ENCODE measurements at places on chromosomes 3 and 15.

DNA sequence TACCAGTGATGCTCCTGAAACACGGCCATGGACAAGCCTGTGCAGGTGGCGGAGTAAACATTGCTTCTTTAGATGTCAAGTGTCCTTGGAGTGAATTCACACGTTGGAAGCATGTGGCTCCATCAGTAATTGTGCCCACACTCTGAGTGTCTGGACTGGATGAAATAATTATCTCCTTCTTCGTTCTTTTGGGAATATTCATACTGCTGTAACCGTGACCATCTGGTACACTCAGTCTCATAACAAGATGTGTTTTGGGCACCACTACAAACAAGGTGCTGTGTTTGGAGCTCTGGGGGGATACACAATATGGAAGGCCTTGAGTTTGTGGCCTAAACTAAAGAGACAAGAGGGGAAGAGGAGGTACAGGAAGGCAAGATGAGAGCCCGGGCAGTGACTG is 165.6 kb downstream of the APBA2 start:
- no peak overlapping the region for H3K4me3 ChIP-seq
- H3K36me3 ChIP-seq: no peaks in the 10 kb centered on the region
- no peak overlapping the region for H3K27ac ChIP-seq
- no peak for DNase-seq
- no peaks in the 10 kb centered on the region for H3K4me1 ChIP-seq
- peaks cover 2% of the 10 kb centered on the region for H3K27me3 ChIP-seq

GRCh38 chr3:190051641-190052040 is 69.1 kb downstream of the P3H2 start:
- no peak overlapping the region for H3K4me3 ChIP-seq
- H3K4me1 ChIP-seq: peaks cover 20% of the 10 kb centered on the region
- H3K36me3 ChIP-seq: no peaks in the 10 kb centered on the region
- DNase-seq: no peak

GRCh38 chr3:28286595-28286994 is 45.2 kb downstream of the CMC1 start:
- no peaks in the 10 kb centered on the region for H3K27me3 ChIP-seq
- no peaks in the 10 kb centered on the region for H3K4me1 ChIP-seq
- no peak overlapping the region for H3K27ac ChIP-seq
- no peaks in the 10 kb centered on the region for H3K36me3 ChIP-seq
- no peak overlapping the region for H3K4me3 ChIP-seq
- peak; percentile 47 for DNase-seq

GRCh38 chr3:197023241-197023997 is 6.2 kb downstream of the MELTF start:
- H3K27me3 ChIP-seq: no peaks in the 10 kb centered on the region
- no peak for DNase-seq
- no peak overlapping the region for H3K27ac ChIP-seq
- H3K4me3 ChIP-seq: no peak overlapping the region

DNA sequence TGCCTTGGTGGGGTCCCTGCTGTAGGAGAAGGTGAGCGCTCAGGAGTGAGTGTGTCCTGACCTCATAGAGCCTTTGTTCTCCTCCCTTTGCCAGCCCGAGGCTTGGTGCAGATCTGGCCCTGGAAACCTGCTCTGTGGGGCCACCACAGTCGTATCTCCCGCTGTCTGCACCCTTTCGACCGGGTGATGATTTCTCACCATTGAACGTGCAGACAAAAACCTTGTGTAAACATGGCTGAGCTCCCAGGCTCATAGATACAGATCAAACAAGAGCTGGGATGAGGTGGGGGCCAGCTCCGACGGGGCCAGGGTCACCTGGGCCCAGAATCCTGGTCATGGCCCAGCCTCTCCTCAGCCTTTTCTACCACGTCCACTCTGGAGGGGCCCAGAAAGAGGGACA is 34.6 kb upstream of the ESYT3 start:
- no peaks in the 10 kb centered on the region for H3K27me3 ChIP-seq
- no peak for DNase-seq
- no peak overlapping the region for H3K27ac ChIP-seq
- no peaks in the 10 kb centered on the region for H3K4me1 ChIP-seq
- H3K4me3 ChIP-seq: no peak overlapping the region

GRCh38 chr15:62389885-62390790 is 225.1 kb upstream of the C2CD4B start:
- no peaks in the 10 kb centered on the region for H3K36me3 ChIP-seq
- H3K4me1 ChIP-seq: peaks cover 5% of the 10 kb centered on the region
- peak within 1 kb of the TSS; percentile 100 for H3K4me3 ChIP-seq
- H3K27ac ChIP-seq: peak within 1 kb of the TSS; percentile 94

GRCh38 chr15:74787251-74788041 is 5.6 kb downstream of the CSK start:
- no peak overlapping the region for H3K4me3 ChIP-seq
- H3K36me3 ChIP-seq: peaks cover 3% of the 10 kb centered on the region
- peak; percentile 24 for DNase-seq

DNA sequence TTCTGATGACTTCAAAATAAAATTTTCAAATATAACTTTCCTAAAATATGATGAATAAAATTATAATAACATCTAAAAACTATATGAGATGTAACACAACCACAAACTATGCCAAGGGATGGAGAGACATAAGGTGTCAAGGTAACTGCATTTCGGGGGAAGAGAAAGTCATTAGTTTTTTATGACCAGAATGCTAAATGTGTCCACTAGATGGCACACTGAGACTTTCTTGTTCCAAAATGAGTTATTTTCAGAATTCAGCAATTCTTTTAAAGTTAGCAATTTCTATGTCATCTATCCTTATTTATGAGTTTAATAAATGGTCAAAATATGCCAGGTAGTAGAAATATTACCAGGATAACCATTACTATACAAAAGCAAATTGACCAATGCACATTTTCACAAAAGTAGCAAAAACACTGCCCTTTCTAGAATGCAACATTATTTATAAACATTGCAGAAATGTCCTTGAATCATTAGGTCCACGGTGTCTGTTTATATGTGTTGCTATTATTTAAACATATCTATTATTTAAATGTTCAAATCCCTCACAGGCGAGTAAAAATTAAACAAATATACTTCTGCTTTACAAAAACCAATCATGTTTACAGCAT is 374.2 kb downstream of the PLCL2 start:
- no peaks in the 10 kb centered on the region for H3K27me3 ChIP-seq
- no peaks in the 10 kb centered on the region for H3K36me3 ChIP-seq
- H3K4me3 ChIP-seq: no peak overlapping the region
- no peak overlapping the region for H3K27ac ChIP-seq
- peak; percentile 12 for DNase-seq

DNA sequence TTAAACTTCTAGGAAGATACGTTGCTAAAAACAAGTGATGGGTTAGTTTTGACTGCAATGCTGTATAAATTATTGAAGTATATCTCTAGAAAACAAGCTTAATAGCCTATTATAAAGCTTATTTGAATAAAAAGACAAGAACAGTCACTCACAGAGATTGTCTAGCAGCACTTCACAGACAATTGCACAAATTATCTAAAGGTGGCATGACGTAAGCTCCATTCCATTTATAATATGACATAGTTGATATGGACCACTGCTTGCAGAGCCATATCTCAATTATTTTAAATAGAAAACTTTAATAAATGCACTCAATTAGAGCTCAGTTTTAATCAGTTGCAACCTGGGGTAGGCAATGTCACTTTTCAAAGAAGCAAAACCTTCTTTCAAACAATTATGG is 319.9 kb upstream of the GBE1 start:
- H3K27ac ChIP-seq: no peak overlapping the region
- H3K4me3 ChIP-seq: no peak overlapping the region
- no peaks in the 10 kb centered on the region for H3K27me3 ChIP-seq
- H3K4me1 ChIP-seq: no peaks in the 10 kb centered on the region

- H3K36me3 ChIP-seq: peaks cover 10% of the 10 kb centered on the region
- H3K4me3 ChIP-seq: no peak overlapping the region
- H3K27me3 ChIP-seq: no peaks in the 10 kb centered on the region
- no peaks in the 10 kb centered on the region for H3K4me1 ChIP-seq
- no peak for DNase-seq
Measured at GRCh38 chr3:98809557-98809956, 46.4 kb downstream of the ST3GAL6 start.

DNA sequence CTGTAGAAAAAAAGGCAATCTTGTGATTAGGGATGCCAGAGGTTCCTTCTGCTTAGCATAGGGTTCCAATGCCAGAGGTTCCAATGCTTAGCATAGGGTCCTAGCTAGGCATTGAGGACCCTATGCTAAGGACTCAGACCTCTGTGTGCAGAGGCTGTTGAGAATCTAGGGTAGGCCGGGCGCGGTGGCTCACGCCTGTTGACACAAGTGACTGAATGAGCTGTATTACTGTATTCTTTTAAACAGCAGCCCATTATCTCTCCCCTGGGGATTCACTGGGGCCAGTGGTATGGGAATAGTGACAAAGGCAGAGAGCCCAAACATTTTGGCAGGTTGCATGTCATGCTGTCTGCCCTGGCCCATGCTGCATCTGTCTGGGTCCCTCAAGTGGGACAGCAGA is 16.2 kb downstream of the PAK6 start:
- H3K4me3 ChIP-seq: no peak overlapping the region
- DNase-seq: no peak
- H3K27me3 ChIP-seq: no peaks in the 10 kb centered on the region
- peaks cover 26% of the 10 kb centered on the region for H3K4me1 ChIP-seq
- H3K27ac ChIP-seq: no peak overlapping the region

GRCh38 chr3:104040896-104041295 is 1325.8 kb upstream of the ALCAM start:
- H3K4me3 ChIP-seq: no peak overlapping the region
- DNase-seq: no peak
- H3K27ac ChIP-seq: no peak overlapping the region

- no peaks in the 10 kb centered on the region for H3K27me3 ChIP-seq
- no peaks in the 10 kb centered on the region for H3K4me1 ChIP-seq
- H3K27ac ChIP-seq: no peak overlapping the region
- H3K4me3 ChIP-seq: no peak overlapping the region
- DNase-seq: no peak
- no peaks in the 10 kb centered on the region for H3K36me3 ChIP-seq
Measured at GRCh38 chr3:104750581-104750980, 616.1 kb upstream of the ALCAM start.

- no peaks in the 10 kb centered on the region for H3K27me3 ChIP-seq
- H3K36me3 ChIP-seq: no peaks in the 10 kb centered on the region
- no peak overlapping the region for H3K4me3 ChIP-seq
Measured at GRCh38 chr15:46723308-46723707, 994.0 kb upstream of the SEMA6D start.

- H3K4me1 ChIP-seq: no peaks in the 10 kb centered on the region
- no peak for DNase-seq
- no peaks in the 10 kb centered on the region for H3K27me3 ChIP-seq
- no peak overlapping the region for H3K27ac ChIP-seq
- H3K36me3 ChIP-seq: no peaks in the 10 kb centered on the region
Measured at GRCh38 chr3:37918627-37919026, 56.9 kb downstream of the CTDSPL start.

DNA sequence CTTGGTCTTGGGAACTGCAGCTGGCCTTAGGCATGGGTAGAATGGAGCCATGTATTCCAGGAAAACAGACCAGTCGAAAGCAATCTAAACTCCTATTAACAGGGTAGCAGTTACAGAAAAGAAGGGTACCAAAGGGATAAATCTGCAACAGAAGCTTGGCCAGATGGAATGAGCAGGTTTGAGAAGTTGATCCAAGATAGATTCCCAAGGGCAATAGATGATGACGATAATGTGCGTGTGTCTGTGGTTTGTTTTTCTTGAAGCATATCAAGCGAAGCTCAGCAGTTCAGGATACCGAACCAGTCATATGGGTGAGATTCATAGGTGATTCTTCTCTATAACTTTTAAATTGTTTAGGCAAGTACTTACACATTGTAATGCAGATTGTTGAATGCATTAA is 203.8 kb upstream of the SEMA6D start:
- no peak overlapping the region for H3K4me3 ChIP-seq
- H3K4me1 ChIP-seq: no peaks in the 10 kb centered on the region
- no peaks in the 10 kb centered on the region for H3K27me3 ChIP-seq
- no peak overlapping the region for H3K27ac ChIP-seq
- no peaks in the 10 kb centered on the region for H3K36me3 ChIP-seq
- no peak for DNase-seq

DNA sequence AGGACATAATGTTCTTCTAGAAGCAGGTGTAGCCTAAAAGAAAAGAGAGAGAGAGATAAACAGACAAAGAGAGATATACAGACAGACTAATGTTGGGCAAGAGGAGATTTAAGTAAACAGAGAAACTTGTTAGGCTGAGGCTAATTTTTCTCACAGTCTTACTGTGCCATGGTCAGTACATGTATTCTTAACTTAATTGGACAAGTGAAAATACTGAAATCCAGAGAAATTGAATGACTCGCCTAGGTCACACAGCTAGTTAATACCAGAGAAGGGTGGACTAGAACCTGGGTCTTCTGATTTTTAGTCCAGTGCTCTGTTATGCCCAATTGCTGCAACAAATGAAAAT is 6.7 kb upstream of the ZNF609 start:
- H3K36me3 ChIP-seq: no peaks in the 10 kb centered on the region
- no peak overlapping the region for H3K27ac ChIP-seq
- no peak for DNase-seq
- no peaks in the 10 kb centered on the region for H3K4me1 ChIP-seq

DNA sequence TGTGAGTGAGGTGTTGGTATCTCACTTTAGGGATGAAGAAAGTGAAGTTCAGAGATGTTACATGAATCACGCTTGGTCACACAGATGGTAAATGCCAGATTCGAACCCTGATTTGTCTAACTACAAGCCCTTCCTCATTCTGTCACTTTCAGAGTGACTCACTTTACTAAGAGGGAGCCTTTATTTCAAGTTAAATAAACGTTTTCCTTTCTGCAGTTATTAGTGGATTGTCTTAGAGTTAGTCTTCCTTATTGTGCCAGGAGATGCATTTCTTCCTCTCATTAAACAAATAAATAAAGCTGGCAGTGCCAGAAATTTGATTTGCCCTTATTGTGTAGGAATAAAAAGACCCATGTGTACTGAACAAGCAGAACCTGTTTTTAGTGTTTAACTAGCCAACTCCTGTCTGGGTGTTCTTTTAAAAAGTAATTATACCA is 162.5 kb downstream of the AKAP13 start:
- no peak for DNase-seq
- H3K4me1 ChIP-seq: peaks cover 7% of the 10 kb centered on the region
- H3K27ac ChIP-seq: no peak overlapping the region
- H3K36me3 ChIP-seq: peaks cover 3% of the 10 kb centered on the region

GRCh38 chr3:63791974-63792373 is 27.1 kb upstream of the C3orf49 start:
- no peaks in the 10 kb centered on the region for H3K4me1 ChIP-seq
- no peak for DNase-seq
- H3K27ac ChIP-seq: no peak overlapping the region
- no peaks in the 10 kb centered on the region for H3K36me3 ChIP-seq
- no peak overlapping the region for H3K4me3 ChIP-seq
